ENCODE measurements at places on chromosomes 11 and 22.

GRCh38 chr11:85723088-85723487 is 37.1 kb upstream of the CCDC89 start:
- no peak for DNase-seq

- DNase-seq, result no peak
Observed at GRCh38 chr11:7874056-7874455, 57.0 kb downstream of the OR10A6 start.

- DNase-seq, result no peak
Observed at GRCh38 chr11:69943506-69943905, 124.3 kb upstream of the FGF3 start.

DNA sequence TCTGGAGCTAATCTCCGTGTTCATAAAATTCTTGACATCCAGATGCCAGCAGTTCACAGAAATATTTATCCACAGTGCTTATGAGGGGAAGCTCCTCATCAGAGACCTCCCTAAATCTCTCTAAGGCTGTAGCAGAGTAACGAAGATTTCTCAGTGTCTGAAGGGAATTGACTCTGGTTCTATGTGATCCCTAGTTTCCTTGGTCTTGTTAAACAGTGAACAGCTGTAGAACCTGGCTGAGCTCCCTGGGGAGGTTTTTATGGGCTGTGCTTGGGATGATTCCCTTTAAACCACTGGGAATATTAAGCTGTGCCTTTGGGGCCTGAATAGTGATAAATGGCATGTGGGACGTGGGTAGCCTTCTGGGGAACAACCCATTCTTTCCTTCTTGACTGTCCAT is 43.7 kb upstream of the ARHGAP20 start:
- DNase-seq, result no peak

DNA sequence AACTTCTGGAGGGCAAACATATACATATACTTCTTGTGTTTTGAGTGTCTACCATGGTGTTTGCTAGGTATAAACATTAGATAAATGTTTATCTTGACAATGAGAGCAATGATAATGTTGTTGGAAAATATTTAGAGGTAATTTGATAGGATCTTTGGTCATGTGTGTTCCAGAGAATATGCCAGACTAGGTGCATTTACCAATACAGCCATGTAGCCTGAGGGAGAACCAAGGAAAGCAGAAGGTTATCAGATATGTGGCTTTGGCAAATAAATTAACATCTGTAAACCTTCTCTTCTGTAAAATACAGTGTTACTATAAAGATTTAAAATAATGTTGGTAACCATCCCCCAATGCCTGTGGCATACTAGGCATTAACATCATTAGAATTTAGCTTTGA is 226.8 kb downstream of the C11orf87 start:
- no peak for DNase-seq

- no peak for DNase-seq
Observed at GRCh38 chr11:72812967-72813739, 1.1 kb upstream of the ATG16L2 start.

DNA sequence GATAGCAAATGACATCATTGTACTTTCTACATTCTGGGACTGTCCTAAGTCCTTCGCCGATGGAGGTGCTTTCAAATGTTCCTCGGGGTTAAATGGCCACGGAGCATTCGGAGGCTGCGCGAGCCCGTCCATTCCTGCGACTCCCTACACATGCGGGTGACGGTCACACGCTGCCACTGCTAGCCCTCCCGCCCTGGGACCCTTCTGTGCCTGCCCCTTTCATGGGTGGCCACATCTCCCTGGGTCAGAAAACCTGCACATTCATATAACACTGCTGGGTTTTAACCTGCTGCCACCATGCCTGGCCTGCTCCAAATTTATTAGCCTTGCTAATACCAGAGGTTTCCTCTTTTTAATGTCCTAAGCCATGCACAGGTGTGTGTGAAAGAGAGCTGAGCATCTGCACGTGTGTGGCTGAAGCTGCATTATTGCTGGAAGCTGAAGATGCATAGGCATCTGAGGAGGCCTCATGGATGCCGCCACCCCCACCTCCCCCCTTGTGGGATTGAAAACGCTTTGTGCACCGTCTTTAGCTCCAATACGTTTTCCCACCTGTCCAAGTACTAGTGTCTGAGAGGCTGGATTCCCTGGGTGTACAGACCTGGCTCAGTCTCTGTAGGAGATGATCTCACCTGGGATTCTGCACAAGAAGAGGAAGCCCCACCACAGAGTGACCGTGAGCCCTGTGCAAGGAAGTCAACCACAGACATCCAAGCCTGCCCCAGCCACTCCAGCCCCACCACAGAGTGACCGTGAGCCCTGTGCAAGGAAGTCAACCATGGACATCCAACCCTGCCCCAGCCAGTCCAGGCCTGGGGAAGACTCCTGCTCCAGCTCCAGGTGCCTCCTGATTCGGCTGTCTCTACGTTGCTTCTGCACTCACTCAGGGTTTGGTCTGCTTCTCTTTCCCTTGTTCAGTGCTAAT is 626.4 kb downstream of the BRD1 start:
- no peak for DNase-seq

DNA sequence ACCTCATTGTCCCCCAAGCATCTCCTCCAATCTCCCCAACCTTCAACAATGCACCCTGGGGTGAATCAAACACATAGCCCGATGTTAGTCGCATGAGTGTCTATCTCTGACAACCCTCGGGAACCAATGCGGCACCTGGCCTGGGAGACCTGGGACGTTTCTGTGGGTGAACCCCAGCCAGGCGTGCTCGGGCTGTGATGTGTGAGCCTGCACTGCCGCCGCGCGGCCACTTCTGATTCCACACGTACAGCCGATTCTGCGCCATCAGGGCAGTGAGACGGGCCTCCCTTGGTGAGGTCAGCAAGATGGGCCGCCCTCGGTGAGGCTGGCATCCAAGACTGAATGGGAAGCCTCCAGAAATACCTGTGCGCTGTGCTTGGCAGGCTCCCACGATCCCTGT is 5.2 kb upstream of the H19 start:
- DNase-seq, result no peak

DNA sequence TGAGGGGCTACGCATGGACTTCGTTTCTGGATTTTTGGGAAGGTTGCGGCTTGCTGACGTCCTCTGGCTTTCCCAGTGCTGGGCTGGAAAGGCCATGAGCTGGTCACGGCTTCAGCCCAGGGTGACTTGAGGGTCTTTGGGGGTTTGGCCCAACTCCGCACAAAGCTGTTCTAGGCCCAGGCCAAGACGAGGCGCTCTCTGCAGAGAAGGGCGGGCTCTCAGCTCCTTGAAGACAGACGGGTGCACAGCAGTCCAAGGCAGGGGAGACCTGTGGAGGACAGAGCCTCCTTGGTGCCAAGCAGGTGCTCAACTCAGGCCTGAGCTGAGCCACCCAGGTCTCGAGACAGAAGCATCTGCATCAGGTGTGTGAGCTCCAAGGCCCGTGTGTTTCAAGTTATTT is 1003.7 kb downstream of the BRD1 start:
- DNase-seq, result no peak

DNA sequence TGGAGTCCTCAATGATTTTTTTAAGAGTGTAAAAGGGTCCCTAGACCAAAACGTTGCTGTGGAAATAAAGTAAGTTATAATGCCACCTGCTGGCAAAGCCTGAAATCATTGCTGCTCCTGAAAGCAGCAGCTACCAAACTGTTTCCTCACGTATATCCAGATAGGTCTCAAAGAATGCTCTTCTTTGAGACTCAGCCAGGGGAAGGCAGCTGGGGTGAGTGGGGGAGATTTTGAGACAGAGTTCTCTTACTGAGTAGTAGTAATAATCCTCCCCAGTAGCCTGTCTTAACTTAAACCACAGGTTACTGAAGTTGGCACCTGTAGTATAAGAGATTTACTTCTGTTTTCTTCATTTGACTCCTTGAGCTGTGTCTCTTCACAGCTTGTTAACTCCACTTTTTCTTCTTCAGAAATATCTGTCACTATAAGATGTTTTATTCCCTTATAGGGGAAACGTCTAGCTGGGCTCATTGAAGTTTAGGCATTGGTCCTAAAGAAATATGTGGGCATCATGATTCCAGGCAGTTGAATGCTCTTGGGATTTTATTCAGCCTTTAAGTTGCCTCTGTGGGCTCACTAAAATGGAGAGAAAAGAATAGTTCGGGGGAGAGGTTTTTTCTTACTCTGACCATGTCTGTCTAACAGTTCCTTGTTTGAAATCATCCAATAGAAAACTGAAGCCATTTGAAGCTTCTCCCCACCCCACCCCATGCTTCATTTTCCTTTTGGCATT is 77.9 kb downstream of the BTBD10 start:
- no peak for DNase-seq

DNA sequence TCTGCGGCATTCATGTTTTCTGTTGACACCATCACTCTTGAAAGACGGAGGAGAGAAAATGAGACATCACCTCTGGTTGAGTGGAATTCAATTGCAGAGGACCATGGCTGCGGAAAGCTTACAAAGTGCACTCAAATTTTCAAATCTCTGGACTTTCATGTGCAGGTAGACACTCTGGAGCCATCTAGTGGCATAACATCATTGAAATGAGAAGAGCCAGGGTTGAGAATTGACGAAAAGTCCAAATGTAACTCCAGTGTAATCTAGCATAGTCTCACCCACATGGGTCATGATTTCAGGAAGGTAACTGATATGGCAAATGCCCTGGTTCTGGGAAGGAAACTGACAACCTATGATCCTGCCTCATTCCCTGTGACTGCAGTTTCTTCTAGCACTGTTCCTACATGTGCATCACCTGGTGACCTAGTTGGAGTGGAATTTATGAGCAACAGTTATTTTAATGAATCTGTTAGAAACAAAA is 687.8 kb downstream of the KCNA4 start:
- DNase-seq, result no peak

DNA sequence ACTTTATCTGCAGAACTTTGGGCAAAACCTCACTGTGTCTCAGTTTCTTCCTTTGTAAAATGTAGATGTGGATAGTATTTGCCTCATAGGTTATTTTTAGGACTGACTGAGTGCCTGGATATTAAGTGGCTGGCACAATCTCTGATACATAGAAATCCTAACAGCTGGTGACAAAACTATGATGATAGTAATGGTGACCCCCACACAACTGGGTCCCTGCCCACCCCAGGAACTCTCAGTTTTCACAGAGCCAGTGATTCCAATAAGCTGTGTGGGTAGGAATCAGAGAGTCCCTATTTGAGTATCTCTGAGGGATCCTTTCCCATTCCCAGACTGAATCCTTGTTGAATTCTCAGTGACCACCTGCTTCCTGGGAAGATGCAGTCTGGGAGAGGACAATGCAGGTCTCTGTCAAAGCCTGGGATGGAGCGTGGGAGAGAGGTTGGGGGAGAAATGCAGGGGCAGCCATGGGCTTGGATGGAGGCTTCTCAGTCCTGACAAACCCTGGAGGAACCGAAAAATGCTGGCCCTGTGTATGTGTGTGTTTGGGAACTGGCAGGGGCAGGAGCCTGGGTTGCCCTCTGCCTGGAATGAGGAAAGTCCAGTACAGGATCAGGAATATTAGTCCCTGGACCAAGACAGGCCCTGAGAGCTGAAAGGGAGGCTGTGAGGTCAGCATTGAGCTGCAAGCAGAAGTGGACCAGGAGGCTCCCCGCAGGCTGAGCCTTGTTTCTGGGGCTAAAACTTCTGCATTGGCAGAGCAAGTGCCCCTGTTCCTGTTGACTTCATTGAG is 6.1 kb upstream of the P2RY6 start:
- no peak for DNase-seq

- DNase-seq, result no peak
Observed at GRCh38 chr11:34938611-34939010, 22.2 kb downstream of the PDHX start.

Measured in left renal pelvis (tissue), 4 donors.